Right forelimb (tissue), 1 donor: ENCODE measurements at places on chromosomes 6 and 20.
A peak's percentile ranks its signal among the peaks of the same experiment; 100 is the strongest.

DNA sequence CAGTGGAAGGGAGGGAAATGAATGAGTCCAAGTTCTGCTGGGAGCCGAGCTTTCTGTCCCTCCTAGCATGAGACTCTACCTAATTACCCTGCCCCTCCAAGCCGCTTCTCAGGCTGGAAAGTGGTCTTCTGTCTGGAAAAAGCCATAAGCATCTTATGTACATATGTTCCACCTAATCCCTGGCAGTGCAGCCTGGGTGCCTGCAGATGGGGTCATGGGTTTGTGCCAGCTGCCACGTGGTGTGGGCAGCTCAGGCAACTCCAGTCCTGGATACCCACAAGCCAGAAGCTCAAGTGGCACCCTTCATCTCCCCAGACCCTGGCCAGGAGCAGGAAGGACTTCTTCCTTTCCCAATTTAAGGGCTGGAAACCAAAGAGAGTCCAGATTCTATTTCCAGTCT lies 253.1 kb downstream of the LY86 start:
- no peak for DNase-seq

DNA sequence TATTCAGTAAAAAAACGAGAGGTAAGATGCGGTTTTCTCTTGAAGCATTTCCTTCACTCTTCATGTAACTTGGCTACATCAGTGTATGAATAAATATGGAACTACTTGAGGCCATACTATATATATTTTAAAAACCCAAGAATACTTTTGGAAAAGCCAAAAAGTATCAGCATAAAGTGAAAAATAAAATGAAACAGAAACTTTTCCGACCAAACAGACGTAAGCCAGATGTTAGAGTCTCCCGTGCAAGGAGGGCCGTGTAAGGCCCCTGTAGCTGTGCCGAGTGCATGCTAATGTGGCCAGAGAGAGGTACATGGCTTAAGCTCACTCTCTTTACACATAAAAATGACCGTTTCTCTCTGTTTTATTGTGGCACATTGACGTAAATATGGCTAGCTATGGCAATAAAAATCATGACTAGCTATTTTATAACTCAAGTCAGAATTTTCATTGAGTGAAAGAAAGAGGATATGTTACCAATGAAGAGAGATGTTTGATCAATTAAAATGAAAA lies 140.1 kb upstream of the GMDS start:
- DNase-seq, result no peak

DNA sequence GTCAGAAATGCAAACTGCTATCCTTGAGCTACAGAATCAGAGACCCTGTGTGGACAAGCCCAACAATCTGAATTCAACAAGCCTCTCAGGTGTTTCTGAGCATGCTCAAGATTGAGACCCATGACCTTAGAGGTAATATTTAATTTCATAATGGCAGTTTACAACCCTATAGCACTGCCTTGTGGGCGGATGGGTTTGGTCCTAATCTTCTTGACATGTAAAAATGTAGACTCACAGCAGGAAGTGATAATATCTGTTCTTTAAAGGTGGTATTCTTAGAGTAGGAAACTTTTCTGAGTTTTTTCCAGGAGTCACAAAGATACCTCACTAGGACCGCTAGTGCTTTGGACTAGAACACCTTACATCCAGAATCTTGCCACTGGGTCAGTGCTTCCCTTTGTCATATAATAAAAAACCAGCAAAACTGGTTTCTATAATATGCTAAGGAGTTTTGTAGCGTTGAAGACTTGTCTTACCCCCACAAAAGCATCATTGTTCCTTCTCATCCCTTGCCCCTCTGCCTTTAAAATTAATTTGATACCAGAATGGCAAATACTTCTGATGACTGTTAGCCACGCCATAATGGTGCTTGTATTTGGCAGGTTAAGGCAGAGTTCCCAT lies 52.6 kb downstream of the E2F3 start:
- DNase-seq, result no peak

- DNase-seq, result no peak
Measured at GRCh38 chr6:29419516-29419915, 4.8 kb downstream of the OR12D1 start.

DNA sequence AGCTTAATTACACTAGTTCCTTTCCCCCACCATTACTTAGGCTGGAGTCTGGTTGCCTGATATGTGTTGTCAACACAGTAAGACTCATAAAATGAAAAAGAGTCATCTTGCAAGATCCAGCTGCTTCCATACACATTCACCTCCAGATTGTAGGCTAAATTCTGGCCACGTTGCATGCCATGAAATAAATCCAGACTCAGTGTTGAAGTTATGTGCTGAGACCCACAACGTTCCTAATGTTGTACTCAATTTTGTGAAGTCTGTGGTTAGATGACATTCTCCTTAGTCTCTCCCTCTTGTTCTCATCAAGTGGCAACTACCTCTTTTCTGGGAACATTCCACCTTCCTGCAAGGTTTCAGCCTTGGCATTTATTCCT lies 212.3 kb downstream of the LMBRD1 start:
- no peak for DNase-seq

DNA sequence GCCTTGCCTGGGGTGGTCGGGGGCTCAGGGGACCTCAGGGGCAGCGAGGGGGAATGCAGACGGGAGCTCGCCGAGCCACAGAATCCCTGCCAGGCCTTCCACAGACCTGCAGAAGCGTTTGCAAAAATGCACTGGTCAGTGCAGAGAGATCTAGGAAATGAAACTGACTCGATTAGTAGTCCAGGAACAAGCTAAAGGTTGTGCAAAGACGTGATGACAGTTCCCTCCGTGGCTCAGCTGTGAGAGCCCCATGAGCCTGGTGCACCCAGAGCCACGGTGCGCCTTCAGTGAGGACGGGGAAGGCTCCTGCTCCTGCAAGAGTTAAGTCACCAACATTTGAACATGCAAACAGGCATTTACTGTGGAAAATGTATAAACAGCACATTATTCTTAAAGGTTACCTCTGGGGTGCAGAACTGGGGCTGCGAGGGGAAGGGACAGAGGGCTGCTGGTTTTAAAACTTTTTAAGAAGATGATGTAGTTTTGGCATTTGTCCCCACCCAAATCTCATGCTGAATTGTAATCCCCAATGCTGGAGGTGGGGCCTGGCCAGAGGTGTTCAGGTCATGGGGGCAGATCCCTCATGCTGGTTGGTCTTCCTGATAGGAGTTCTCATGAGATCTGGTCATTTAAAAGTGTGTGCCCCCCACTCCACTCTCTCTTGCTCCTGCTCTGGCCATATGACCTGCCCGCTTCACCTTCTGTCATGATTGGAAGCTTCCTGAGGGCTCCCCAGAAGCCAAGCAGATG lies 147.3 kb downstream of the DLL1 start:
- DNase-seq, result peak; percentile 35

DNA sequence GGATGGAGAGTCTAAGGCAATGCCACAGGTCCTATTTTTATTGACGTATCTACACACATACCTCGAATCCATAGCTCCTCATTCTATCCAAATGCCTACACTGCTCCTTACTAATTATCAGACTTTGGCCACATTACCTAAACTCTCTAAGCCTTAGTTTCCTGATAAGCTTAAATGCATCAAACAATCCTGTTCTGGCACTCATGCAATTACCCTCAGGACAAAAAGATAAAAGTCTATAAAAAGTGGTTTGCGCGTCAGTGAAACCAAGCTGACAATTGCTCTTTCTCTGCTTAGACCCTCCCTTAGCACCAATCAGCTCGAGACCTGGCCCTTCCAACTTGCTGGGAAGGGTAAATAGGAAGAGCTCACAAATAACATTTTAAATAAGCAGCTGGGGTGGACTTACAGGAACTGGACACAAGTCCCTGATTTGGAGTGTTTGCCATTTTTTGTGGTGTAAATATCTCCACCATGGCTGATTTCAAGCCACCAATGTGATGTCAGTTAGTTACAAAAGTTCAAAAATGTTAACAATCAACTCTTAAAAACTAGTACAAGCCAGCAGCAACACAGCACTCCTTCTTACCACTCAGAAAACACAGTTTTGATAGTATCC lies 7.2 kb upstream of the PLEKHG1 start:
- DNase-seq, result no peak

- DNase-seq, result no peak
Measured at GRCh38 chr6:46979206-46979605, 57.5 kb upstream of the ADGRF5 start.

DNA sequence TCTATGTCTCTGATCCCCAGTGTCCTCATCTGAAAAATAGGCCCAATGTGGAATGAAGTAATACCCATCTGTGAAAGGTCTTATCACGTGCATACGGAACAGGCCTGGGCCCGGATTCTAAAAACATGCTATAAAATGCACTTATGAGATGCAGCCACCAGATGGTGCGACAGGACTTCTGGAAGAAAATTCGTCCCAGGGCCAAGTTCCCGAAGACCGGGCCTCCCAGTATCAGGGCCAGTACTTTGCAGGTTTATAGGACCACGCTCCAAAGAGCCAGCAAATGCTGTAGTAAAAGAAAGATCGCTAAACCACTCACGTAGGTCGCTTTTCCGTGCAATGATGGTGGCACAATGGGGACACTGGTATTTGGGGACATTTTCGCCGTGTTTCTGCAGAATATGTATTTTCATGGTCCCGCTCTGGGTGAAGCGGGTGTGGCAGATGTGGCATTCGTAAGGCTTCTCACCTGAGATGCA lies 10.6 kb downstream of the CTCFL start:
- peak; percentile 82 for DNase-seq

DNA sequence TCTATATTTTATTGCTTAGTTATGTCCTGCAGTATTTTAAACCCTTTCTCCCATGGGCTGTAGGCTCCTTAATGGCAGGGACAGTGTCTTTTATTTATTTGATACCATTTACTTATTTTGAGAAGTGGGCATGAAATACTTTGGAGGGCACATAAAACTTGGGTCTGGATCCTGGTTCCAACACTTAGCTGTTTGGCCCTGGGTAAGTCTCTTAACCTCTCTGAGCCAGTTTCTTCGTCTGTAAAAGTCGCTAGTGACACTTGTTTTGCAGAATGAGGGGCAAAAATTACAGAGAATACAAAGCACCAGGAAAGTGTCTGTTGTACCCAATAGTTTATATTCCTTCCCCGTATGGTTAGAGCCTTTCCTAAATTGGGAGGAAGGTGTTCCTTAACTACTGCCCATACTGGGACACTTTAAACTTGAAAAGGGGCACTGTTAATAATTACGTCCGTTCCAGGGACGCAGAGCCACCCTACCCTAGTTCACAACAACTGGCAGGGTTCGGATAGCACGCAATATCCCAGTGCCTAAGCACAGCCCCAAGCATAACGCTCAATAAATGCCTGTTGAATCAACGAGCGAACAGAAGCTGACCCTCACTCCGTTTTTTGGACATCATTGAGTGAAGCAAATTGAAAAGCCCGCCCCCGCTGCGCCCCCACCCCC lies 6.0 kb upstream of the ARMC12 start:
- DNase-seq, result no peak

- peak; percentile 66 for DNase-seq
Measured at GRCh38 chr20:58515233-58516212, at the start of gene APCDD1L. Gene APCDD1L (minus strand): TSS chr20:58515399. CDS start chr20:58514707, 692 bp downstream.

- DNase-seq, result no peak
Measured at GRCh38 chr6:168263351-168263905, 56.1 kb downstream of the DACT2 start.

DNA sequence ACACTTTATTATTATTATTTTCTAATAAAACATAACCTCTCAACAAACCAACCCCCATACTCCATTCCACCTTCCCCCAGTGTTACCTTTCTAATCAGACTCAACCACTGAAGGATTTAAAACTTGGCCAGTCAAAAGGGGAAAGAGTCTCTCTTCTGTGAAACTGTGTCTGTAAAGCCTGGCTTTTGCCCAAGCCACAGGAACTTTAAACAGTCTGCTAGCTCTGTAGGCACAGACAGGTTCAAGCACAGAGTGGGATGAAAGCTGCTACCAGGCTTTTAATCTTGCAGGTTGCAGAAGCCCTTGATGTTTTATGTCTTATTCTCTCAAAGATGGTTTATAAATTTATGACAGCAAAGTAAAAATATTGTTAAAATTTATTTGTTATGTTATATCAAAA lies 585.7 kb downstream of the TENT5A start:
- DNase-seq, result no peak

DNA sequence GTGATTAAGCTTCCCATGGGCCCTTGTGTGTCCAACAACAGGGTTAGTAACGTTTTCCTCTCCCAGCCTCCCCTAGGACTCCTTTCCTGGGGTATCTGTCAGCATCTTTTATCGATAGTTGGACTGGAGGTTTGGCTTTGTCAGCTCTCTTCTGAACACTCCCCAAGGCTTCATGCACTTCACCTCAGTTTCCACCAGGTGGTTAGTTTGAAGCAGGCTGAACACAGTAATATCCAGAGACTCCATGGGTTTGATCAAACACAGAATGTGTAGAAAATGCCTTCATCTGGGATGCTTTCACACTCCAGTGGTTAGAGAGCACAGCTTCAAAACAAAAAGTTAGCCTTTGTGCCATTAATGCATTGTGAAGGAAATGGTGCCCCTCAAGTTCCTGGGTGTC lies 139.1 kb downstream of the SLC24A3 start:
- no peak for DNase-seq

DNA sequence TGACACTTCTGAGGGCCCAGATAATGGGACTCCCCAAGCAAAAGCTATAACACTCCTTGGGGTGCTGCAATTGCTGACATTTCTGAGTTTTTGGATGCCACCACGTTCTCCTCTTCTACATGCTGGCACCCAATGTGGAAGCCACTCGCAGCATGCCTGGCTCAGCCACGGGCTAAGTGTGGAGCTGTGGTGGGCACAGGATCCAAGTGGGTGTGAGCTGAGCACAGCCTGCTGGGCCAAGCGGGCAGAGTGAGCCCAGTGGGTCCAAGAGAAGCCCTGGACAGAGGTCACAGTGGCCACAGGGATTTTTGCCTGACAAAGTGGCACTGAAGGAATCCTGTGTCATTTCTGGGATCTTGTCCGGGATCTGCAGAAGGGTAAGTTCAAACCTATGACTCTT lies 213.2 kb downstream of the C6orf118 start:
- no peak for DNase-seq

- DNase-seq, result no peak
Measured at GRCh38 chr20:12699374-12700228, 309.2 kb upstream of the SPTLC3 start.

DNA sequence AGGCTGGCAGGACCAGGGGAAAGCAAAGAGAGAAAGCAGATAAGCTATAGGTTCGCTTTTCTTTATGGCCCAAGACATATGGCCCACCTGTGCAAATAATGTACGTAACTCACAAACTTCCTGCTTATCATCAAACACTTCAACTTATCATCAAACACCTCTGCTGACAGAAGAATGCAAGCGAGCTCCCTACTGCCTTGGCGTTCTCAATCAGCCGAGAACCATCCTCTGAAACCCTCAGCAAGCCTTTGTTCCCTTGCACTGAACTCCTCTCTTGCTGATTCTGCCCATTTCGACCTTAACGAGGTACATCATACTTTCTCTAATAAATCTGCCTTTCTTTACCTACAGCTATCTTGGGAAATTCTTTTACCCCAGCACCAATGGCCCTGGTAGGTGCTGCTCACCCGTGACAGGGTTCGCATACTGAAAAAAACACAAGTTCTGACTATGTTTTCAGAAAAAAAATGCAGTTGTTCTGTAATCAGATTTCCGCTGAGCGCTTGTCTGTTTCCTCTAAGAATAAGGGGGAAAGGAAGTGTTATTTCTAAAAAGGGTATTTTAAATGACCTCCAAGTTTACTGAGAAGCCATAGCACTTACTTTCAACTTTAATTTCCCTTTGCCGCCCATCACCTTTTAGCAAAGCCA lies 28.3 kb downstream of the SERPINB6 start:
- DNase-seq, result no peak

- no peak for DNase-seq
Measured at GRCh38 chr6:69647726-69648125, 149.1 kb downstream of the LMBRD1 start.
